SJCRH30 (cell line): ENCODE measurements at places on chromosomes 3 and 15.

DNA sequence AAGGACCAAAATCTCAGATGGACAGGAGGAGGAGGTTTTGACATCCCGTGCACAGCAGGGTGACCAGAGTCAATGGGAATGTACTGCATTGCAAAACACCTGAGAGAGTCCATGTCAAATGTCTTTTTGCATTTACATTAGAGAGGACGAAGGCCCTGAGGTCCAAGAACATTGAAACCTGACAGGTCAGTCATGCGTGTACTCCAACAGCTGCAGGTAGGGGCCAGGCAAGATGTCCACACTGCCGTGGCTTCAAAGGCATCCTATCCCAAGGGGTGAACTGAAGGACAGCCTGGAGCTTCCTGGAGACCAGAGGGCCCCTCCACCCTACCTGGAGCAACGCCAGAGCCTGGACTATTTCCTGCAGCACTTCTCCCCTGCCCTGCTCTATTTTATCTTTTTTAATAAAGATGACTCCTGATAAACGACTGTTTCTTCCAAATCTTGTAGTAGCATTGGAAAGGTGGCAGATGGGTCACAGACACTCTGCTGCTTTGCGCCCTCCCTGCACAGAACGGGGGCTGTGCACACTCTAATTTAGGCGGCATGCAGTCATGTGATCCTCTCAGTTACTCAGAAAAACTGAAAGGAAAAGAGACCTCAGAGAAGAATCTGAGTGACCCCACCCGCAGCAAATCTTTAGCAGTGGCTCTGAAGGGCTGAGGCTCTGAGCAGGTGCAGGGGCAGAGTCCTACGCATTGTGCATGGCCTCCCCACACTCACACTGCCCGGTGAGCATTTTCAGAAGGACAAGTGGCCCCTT, 68.2 kb downstream of the HMCES start:
- DNase-seq = no peak

- peak; percentile 46 for DNase-seq
Measured at GRCh38 chr3:26962492-26963360, 340.2 kb downstream of the LRRC3B start.

DNA sequence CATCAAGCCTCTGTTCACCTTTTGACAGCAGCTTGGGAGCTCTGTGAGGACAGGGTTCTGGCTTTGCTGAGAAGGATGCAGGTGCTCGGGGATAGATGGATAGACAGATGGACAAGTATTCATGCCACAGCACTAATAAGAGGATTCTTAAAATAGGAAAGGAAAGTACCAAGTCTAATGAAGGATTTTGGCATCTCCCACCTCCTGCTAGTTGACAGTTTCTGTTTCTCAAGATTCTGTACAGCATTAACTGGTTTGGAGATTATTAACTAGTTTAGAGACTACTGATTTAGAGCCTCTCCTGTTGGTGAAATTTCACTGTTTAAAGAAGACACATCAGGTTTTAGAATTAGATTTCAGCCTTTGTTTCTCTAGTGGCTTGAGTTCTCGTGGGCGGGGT, 152.3 kb downstream of the CACNA1D start:
- DNase-seq = no peak

DNA sequence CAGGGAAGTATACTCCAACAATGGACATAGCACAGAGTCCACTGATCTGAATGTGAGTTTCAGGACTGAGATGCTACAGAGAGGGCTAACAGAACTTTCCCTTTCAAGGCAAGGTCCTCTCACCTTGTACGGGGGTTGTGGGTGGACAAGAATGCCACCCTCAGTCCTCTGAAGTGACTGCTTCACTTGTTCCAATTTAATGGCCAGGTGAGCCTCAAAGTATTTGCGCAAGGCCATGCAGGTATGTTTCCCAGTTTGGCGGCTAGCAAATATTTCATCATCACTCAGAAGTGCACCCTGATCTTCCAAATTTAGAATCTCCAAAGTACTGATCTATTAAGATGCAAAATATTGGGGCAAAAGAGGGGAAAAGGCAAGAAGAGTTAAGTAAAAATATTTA, 38.1 kb downstream of the RBM15B start:
- no peak for DNase-seq

GRCh38 chr3:161689584-161690298, 193.1 kb downstream of the OTOL1 start:
- DNase-seq = no peak

GRCh38 chr15:69478259-69478781, 25.7 kb downstream of the RPLP1 start:
- DNase-seq = peak; percentile 94

DNA sequence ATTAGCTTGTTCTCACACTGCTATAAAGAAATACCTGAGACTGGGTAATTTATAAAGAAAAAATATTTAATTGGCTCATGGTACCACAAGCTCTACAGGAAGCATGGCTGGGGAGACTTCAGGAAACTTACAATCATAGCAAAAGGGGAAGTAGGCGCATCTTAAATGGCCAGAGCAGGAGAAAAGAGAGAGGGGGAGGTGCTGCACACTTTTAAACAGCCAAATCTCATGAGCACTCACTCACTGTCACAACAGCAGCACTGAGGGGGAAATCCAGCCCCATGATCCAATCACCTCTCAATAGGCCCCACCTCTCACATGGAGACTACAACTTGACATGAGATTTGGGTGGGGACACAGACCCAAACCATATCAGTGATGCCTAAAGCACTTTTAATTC, 82.5 kb downstream of the DCLK3 start:
- DNase-seq = no peak

GRCh38 chr3:113035387-113035982, 44.7 kb downstream of the GTPBP8 start:
- DNase-seq = peak; percentile 61

GRCh38 chr15:100261302-100262240, 80.2 kb downstream of the ADAMTS17 start:
- no peak for DNase-seq

- DNase-seq = no peak
Measured at GRCh38 chr3:74001436-74001835, 376.7 kb upstream of the PDZRN3 start.

DNA sequence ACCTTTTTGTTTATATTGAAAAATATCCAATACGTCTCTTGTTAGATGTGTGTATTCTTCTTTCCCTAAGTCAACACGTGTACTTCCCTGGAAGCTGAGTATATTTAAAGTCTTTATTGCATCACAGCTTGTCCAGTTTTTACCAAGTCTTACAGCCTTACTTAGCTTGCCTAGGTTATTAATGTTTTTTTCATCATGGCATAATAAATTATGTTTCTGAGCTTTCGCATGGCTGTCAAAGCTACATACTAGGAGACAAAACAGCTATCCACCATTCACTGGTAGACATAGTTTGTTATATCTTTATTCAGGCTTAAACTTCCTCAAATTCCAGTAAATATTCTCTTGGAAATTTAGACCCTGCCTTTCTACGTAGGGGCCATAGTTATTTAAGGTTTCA, 224.2 kb downstream of the BCHE start:
- no peak for DNase-seq

GRCh38 chr3:185586686-185587039, 568 bp downstream of the SENP2 start:
- DNase-seq = no peak

DNA sequence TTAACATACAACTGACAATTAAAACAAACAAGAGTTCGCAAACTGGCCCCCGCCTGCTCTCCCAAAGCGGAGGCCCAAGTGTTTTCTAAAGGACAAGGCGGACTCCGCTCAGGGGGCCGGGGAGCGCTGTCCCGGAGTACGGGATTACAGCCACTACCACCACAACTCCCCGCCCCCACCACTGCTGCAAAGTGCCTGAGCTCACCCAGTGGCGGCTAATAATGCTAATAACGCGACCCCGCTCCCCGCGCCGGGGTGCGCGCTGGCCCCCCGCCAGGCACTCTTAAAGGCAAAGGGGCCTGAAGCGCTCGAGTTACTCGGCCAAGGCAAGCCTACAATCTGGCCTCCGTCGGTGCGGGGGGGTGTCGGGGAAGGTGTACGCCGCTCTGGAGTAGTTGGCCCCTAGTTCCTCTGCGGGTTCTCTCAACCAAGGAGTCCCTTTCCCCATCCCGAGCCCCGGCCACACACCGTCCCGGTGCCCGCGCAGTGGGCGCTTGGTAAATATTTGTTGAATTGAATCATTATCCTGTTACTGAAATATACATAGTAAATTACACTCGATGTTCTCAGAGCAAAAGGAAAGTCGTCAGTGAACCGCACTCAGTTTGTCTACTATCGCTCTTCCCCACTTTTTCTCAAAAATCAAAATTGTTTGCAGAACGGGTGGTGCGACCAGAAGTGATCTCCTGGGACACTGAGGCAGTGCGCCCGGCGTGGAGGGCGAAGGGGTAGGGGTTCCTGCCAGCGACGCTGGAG, 827 bp downstream of the WNT5A start:
- DNase-seq = peak; percentile 90

GRCh38 chr15:25175033-25175788, 220.4 kb downstream of the SNRPN start:
- DNase-seq = no peak

DNA sequence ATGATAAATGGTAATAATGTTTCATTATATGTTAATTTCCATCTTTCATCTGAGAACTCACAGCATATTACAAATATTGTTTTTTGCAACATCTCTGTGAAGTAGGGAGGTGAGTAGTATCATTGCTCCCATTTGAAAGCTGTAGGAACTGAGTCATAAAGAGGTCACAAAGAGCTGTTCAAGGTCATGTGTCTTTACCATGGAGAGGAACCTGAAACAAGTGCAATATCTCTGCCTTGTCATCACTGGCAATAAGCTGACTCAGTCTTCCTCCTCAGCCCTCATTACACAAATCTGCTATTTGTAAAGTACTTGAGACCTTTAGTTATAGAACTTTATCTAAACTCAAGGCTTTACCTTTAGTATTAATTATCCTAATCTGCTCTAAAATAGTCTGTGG, 4.4 kb upstream of the ATP13A4 start:
- no peak for DNase-seq

GRCh38 chr3:48429317-48429959, 448 bp downstream of the PLXNB1 start:
- peak; percentile 65 for DNase-seq

DNA sequence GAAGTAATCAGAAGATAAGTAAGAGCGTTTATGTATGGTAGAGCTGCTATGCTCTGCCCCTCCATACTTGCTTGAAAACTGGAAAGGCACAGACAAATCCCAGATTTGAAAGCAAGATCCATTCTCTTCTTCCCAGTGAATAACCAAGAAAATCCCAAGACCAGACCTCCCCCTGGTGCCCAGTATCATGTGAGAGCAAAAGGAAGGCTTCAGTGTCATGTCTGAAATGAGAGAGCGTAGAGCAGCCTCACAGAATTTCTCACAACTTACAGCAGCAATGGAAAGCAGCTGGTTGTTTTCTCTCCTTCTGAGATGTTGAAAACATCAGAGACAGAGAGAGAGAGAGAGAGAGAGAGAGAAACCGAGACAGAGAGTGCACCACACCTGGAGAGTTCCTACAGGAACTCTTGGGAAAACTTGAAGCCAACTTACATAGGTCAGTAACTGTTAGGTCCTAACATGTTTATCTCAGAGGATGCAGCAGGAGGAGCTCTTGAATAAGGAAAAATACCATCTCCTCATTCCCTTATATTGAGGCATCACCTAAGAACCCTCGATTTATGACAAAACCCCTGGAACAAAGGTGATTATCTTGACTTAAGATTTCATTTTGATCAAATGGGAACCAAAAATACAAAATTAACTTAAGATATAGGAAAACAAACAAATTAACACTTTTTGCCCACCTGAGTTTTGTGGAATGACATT, 273.3 kb downstream of the NSUN3 start:
- peak; percentile 78 for DNase-seq

- DNase-seq = no peak
Measured at GRCh38 chr3:39502838-39503145, 35.3 kb downstream of the MOBP start.

DNA sequence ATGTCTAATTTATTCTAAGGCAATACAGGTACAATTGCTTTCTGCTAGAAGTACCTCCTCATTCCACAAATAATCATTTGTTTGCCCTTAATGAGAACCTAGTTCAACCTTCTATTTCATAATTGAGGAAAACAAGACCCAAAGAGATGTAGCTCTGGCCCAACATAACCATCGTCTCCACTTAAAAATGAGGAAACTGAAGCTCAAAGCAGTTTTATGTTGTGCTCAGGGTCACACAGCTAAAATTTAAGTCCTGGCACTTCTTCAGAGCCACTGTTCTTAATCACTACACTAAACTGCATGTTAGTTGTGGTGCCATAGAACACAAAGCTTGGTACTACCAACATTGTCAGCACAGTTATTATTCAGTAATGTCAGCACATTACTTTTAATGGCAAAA, 108.0 kb downstream of the SERPINI1 start:
- DNase-seq = no peak

DNA sequence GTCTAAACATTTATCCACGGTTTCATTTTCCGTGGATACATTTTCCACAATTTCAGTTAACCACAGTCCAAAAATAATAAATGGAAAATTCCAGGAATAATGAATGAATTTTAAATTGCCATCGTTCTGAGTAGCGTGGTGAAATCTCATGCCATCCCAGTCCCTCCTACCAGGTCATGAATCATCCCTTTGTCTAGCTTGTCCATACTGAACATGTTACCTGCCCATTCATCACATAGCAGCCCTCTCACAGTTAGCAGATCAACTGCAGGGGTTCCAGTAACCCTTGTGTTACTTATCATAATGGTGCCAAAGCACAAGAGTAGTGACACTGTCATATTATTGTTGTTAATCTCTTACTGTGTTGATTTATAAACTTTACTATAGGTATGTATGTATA, 124.5 kb downstream of the GSK3B start:
- DNase-seq = no peak

DNA sequence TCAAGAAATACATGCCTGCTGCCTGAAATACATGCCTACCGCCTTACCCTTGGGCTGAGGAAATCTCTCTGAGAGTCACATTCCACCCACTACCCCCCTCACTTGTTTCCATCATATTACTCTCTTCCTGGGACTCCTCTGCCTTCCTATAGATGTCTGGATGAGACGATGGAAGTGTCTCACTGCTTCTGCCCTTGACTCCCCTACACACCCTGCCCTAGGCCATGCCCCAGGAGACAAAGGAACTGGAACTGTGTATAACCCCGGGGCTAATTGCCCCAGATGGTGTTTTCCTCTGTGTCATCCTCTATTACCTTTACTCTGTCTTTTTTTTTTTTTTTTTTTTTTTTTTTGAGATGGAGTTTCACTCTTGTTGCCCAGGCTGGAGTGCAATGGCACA, 102.0 kb downstream of the GTPBP8 start:
- DNase-seq = no peak

- no peak for DNase-seq
Measured at GRCh38 chr3:50339485-50340146, 1.0 kb downstream of the RASSF1 start.

- no peak for DNase-seq
Measured at GRCh38 chr3:3189102-3189727, 9.7 kb upstream of the CRBN start.

GRCh38 chr15:75371486-75371885, 3.1 kb upstream of the MAN2C1 start:
- DNase-seq = no peak
